ENCODE measurements at places on chromosomes 5 and 9. TPM values are rescaled to one million over a fixed set of nuclear protein-coding genes. Genes with fewer than 3 reads are reported as not detected.

Gene FOXD4L5
- total RNA-seq = 0.09 TPM

Gene FAM153A
- total RNA-seq = not detected

Gene CYSTM1
- total RNA-seq = 7.6 TPM

Gene SPINK13
- not detected for total RNA-seq

Gene LCN1
- not detected for total RNA-seq

Gene IFT74
- total RNA-seq = 5.4 TPM

Gene STPG3
- total RNA-seq = not detected
